Stimulated activated CD8-positive, alpha-beta memory T cell treated with anti-CD3 and anti-CD28 coated beads, Interleukin-15, amount 100 ng/mL, for 24 hours (primary cell): ENCODE measurements at places on chromosomes 1 and 21.

DNA sequence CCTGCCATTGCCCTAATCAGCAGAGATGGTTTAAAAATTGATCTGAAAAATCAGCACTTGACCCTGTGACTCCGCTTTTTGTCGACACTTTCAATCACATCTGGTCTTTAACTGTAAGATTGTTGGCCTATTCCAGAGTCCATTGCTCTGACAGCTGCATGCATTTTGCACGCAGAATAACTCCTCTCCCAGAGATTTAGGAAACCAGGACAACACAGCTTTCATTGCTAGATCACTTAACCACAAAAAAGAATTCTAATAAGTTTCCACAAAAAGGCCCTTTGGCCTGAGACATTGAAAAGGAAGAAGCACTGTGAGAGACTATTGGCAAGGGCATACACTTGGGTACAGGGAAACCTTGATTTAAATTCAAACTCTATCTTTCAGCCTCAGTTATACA, 373.1 kb downstream of the TGFB2 start:
- DNase-seq = no peak

DNA sequence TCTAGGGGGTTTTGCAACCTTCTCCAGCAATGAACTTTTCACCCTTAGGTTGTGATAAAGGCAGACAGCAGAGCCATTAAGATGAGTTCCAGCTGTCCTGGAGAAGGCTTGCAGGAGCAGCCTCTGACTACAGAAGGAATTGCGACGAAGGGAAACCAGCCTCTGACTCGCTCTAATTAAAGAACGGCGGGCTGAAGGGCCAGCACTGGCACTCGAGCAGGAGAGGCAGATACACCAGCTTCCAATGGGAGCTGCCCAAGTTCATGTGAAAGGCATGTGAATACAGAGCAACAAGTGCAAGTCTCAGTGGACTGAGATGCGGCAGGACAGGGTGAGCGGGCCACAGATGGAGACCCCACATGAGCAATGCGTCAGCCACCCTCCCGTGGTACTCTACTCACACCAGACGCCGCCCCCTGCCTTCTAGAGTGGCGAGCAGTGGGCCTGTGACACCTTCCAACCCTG, 15.7 kb downstream of the RCC2 start:
- DNase-seq = no peak

DNA sequence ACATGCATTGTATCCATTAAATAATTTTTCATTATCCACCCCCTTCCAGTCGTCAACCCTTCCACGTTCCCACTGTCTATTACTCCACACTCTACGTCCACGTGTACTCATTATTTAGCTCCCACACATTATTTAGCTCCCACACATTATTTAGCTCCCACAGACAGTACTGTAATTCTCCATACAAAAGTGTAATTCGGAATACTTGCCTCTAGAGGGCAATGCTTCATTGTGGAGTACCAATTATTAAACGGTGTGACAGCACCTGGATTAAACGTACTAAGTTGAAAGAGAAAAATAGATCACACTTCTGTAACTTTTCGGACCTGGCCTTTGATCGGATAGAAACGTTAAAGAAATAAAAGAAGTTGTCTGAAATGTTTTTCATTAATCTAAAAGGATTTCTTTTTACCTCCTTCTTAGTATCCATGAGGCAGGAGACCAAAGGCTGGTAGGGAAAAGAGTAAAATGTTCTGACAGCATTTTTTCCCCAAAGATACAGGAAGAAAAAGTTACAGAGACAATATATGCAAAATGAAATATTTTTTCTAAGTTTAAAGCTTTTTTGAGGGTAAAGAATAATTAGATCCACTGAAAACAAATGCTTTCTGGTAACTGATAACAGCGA, 99.2 kb downstream of the LHX8 start:
- DNase-seq = no peak

GRCh38 chr1:187629075-187629474, 800.3 kb downstream of the PLA2G4A start:
- DNase-seq = no peak

DNA sequence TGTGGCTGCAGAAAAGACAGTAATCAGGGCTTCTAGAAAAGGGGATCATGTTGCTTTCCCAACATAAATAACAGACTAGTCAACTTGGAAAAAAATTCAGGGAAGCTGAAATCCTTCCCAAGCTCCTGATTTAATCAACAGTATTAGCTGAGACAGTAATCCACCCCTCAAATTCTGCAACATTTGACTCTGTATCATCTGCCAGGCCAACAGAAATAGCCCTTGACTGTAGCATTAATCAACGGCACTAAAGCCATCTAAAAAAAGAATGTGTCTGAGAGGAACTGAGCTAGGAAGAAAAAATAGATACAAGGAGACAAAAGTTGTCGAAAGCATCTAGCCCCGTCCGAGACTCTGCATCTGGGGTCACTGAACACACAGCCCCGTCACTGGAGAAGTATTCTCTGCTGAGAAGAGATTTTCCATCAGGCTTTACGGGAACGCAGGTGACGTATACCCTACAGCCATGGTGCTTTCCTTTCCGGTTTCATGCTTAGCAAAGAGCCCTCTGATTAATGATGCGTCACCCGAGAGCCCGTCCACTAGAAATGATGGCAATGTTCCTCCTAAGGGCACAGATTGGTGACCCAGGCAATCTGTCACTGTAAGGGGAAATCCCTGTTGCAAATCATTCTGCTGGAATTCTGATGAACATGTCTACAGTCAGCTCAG, 42.1 kb upstream of the TP53BP2 start:
- DNase-seq = no peak

DNA sequence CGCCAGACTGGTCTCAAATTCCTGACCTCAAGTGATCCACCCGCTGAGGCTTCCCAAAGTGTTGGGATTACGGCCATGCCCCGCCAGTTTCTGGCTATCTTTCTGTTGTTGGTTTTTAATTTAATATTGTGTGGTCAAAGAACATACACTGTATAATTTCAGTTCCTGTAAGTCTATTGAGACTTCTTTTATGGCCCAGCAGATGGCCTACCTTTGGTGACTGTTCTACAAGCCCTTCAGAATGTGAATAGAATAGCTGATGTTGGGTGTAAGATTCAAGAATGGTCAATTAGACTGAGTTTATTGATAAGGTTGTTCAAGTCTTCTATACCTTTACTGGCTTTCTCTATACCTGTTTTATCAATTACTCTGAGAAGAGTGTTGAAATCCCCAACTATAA, 10.7 kb downstream of the HES2 start:
- no peak for DNase-seq

DNA sequence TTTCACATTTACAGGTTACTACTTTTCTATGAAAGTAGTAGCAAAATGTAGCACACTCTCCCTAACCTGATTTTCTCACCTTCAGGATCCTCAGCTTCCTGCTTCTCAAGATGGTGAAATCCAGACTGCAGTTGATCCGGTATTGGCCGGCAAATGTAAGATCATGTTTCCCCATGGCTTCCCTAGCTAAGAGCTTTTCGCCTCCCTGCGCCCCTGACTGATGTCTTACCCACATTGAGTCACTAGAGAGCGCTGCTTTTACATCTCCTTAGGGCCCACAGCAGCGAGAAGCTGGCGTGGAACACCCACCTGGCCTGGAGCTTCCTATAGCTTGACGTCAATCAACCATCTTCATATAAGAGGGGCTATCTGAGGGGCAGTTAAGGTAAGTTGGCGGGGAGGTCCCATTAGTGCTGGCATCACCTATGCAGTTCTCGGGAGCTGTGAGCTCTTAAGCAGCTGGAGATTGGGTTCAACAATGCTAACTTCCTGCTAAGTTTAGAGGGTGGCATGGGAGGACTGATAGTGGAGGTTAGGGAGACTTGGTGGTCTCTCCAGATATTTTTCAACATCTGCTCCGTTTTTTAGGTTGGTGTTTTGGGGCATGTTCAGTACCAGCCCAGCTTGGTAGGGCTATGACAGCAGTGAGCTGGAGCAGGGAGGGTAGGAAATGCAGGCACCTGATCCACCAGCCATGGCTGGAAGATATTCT, 5.5 kb downstream of the PTPN7 start:
- DNase-seq = no peak

GRCh38 chr1:119549719-119550132, 42.7 kb downstream of the HSD3B1 start:
- no peak for DNase-seq

DNA sequence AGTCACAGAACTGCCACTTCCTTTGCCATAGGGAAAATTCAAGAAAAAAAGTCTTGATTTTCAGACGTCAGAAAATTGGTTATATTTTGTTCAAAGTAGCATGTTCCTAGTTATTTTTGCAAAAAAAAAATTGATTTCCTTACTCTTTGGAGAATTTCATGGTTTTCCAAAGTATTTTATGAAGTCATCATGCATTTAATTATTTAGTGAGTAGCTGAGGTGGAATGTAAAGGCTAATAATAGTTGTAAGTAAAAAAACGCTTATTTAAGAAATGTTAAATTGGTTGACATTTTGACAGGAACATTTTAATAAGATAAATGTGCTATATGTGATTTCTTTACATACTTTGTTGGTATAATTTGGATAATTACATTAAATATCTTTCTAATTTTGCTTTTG, 20.8 kb downstream of the TSEN15 start:
- no peak for DNase-seq

DNA sequence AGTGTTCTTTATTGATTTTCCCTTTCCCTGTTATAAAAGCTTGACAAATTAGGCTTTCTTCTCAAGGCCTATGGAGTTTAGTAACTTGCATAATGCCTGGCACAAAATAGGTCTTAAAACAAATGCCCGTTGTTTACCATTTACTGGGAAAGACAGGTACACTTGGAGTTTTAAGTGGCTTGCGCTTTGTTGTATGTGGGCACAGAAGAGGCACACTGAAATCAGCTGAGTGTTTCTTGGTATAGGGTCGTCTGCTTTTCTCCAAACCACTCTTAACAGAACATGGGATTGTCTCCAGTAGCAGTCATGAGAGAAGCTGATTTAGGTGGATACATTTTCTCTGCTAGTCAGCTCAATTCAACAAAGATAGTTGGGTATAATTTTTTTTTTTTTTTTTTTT, 132.5 kb downstream of the SYT14 start:
- no peak for DNase-seq

- DNase-seq = no peak
Observed at GRCh38 chr1:33381977-33382376, 48.9 kb downstream of the PHC2 start.

DNA sequence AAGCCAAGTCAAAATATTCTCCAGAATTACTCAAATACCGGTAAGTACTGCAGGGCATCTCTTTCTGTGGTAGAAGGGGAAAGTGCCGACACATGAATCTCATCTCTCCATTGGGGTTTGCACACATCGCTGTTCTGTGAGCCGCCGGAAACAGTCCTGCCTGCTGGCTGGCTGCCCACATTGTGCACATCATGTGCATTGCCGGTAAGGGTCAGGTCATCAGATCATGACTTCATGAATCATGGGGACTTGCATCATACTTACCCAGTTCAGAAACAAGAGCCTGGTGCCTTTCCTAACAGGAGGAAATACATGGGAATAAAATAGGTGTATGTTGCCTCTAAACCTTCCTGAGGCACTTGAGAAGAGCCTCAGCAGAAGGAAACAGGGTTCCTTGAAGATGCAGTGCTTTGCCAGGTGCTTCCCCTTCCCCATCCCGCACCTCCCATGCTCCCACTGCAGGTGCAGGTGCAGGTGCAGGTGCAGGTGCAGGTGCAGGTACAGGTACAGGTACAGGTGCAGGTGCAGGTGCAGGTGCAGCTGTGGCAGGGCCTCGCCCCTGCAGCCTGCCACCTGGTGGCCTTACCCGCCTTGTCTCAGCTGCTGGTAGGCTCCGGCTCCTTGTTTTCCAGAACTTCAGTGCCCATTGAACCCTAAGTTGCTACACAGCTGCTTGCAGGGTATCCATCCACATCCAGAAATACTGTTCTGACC, 26.5 kb downstream of the GPR137B start:
- DNase-seq = no peak

GRCh38 chr1:36706416-36706815, 223.7 kb upstream of the CSF3R start:
- DNase-seq = no peak

GRCh38 chr1:234302354-234302962, 70.8 kb upstream of the COA6 start:
- DNase-seq = no peak

DNA sequence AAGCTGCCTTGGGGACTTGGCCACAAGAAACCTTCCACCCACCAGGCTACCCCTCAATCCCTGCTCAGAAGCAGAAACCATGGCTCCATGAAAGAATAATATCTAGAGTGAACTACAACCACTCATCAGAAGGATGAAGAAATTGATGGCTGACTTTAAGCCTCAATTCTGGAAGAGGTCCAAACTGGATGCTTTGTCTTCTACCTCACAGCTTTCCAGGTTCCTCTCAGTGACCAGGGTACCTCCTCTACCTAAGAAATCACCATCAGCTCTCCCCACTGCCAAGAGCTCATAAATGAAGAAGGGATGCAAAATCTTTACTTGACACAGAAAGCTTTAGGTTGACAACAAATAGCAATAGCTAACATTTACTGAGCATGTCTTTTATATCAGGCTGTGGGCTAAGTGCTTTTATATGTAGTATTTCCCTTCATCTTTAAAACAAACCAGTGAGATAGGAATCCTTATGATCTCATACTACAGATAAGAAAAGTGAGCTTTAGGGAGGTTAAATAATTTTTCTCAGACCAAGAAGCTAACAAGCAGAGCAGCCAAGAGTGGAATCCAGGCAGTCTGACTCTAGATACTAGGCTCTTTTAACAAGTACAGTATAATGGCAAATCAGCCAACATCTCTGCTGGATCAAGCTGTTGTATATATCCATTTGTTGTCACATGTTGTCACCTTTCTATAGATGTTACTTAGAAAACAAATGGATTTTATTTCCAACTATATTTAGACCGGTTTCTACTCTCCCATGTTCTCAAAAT, 243.0 kb upstream of the SGIP1 start:
- DNase-seq = no peak

GRCh38 chr1:97017895-97018294, 296.3 kb downstream of the PTBP2 start:
- no peak for DNase-seq

GRCh38 chr1:17636612-17637011, 97.1 kb downstream of the ARHGEF10L start:
- DNase-seq = no peak

DNA sequence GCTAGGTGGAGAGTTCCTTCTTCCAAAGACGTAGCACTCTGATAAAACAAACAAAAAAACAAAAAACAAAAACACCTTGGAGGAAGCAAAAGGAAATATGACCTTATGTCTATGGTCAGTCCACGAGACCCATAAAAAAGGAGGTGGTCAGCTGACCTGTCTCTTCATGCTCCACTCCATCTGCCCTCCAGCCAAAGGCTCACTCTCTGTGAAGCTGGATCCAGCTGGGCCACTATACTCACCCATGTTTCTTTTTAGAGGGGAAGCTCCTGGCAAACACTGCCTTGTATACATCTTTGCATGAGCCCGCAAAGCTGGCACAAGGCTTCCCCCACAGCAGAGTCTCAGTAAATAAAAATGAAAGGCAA, 126.1 kb upstream of the CACHD1 start:
- no peak for DNase-seq
